Pons (tissue), 1 donor: ENCODE measurements at places on chromosomes 4 and X.

- no peak for DNase-seq
Observed at GRCh38 chr4:6719611-6720179, 3.7 kb downstream of the BLOC1S4 start.

- no peak for DNase-seq
Observed at GRCh38 chr4:38837849-38838248, 18.8 kb downstream of the TLR6 start.

- DNase-seq = no peak
Observed at GRCh38 chrX:421646-422391, 35.1 kb upstream of the PPP2R3B start.

DNA sequence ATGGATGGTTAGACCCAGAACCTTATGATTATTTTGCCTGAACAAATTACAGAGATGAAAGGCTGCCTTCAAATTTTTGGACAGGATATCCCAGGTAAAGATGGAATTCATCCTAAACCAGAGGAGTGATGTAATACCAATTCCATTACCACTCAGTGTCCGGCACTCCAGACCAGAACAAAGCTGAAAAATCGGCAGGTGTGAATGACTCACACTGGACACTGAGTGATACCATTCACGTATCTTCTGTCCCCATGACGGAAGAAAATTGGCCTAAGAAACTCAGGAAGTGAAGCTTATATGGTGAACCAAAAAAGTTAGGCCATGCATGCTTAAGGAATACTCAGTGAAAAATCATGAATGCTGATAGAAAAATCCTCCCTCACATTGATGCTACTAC is 34.5 kb downstream of the PALLD start:
- no peak for DNase-seq

DNA sequence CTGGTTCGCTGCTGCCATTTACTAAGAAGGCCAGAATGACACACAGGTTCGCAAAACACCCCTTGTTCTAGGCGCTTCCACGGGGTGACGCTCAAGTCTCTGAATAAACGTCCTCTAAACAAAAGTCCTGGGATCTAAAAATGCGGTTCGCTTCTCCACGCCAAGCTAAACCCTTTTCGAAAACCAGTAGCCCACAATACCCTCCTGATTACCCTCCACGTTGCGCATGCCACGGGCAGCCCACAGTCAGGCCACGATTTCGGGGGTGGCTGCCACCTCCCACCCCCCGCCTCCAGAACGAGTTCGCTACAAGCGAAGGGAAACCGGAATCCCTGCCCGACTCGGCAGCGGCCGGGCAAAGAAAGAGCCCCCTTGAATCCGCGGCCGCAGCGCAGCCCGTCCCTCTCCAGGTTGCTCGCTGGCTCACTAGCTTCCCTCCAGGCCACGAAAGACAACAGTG is 423 bp downstream of the RPL39 start:
- DNase-seq = peak; percentile 49

DNA sequence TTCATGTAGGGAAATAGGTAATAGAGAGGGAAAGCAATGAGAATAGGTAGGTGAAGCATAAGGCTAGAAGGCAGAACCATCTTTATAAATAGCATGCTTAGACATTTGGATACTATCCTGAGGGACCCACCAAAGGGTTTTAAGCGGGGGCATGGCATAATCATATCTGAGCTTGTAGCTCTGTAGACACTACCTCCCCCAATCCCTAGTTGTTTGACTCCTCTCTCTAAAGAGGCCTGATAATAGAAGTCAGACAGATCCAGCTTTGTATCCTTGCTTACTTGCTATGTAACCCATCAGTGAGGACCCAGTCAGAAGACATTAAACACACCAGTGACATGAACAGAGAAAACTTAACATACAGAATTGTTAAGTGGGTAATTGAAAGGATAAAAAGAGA is 58.7 kb downstream of the SCFD2 start:
- DNase-seq = no peak

- peak; percentile 69 for DNase-seq
Observed at GRCh38 chr4:138938366-138938690, 77.3 kb upstream of the NOCT start.
